Right atrium auricular region (tissue), 2 donors: ENCODE measurements at places on chromosomes 13 and 19.
A peak's percentile ranks its signal among the peaks of the same experiment; 100 is the strongest.

GRCh38 chr13:44507639-44508038 lies 68.5 kb downstream of the TSC22D1 start:
- no peak overlapping the region for H3K27ac ChIP-seq
- H3K4me3 ChIP-seq: no peak overlapping the region
- DNase-seq: no peak

GRCh38 chr13:110328573-110328972 lies 21.5 kb downstream of the COL4A2 start:
- no peak for DNase-seq
- no peaks in the 10 kb centered on the region for H3K27me3 ChIP-seq
- H3K36me3 ChIP-seq: no peaks in the 10 kb centered on the region
- no peak overlapping the region for H3K4me3 ChIP-seq

GRCh38 chr19:29694161-29694560 lies 20.9 kb downstream of the C19orf12 start:
- no peak overlapping the region for H3K27ac ChIP-seq
- no peaks in the 10 kb centered on the region for H3K27me3 ChIP-seq
- no peak overlapping the region for H3K4me3 ChIP-seq

DNA sequence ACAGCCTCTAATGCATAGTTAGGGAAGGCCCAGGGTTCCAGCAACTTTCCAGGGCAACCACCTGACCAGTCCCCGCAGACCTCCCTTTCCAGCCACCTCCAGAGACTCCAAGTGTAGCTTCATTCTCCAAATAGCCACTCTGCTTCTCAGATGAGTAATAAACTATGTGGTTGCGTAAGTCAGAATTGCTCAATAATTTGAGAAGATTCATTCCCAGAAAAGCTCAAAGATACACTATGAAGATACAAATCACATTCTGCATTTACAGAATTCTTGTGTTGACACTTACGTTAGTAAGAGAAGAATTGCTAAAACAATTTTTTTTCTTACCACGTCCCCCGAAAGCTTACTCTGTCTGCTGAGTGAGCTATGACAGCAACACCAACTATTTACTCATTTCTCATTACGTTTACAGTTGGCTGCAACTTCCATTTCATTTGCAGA lies 8.2 kb upstream of the LATS2 start:
- H3K27ac ChIP-seq: peak overlapping the region; percentile 48
- H3K36me3 ChIP-seq: no peaks in the 10 kb centered on the region
- peaks cover 5% of the 10 kb centered on the region for H3K4me1 ChIP-seq
- no peak for DNase-seq

DNA sequence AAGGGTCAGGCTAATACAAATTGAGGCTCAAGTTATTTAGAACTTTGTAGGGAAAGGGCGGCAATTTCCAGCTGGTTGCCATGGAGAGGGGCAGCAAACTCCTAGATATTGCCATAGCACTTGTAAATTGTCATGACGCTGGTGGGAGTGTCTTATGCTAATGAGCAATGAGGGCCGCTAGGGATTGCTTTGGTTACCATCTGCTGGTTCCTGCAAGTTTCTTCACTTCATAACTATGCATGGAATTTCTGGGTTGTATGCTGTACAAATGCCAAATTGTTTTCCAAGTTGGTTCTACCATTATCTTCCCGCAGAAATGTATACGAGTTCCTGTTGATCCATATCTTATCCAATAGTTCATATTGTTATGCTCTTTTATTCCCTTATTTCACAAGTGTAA lies 1339.4 kb downstream of the EFNB2 start:
- H3K4me3 ChIP-seq: no peak overlapping the region
- H3K4me1 ChIP-seq: no peaks in the 10 kb centered on the region
- H3K36me3 ChIP-seq: no peaks in the 10 kb centered on the region
- H3K27me3 ChIP-seq: no peaks in the 10 kb centered on the region
- H3K27ac ChIP-seq: no peak overlapping the region
- no peak for DNase-seq

GRCh38 chr13:91368101-91368500 lies 20.6 kb downstream of the MIR17HG start:
- no peaks in the 10 kb centered on the region for H3K27me3 ChIP-seq
- no peaks in the 10 kb centered on the region for H3K4me1 ChIP-seq
- no peak overlapping the region for H3K27ac ChIP-seq
- H3K4me3 ChIP-seq: no peak overlapping the region

DNA sequence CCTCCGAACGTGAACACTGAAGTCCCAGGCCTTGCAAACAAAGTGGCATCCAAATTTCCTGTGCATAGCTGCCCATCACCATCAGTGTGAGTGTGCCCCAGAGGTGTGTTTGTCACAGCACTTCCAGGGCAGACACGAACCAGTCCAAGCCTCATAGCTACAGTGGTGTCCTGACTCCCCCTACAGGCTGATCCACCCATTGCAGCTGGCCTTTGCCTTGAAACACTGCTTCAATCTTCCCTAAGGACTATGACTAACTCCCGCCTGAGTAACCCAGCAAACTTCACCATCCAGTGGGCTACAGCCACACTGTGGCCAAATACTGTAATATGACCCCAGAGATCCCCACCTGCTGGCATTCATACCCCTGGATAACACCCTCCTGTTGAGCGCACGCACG lies 3.9 kb downstream of the ZNF266 start:
- peaks cover 32% of the 10 kb centered on the region for H3K36me3 ChIP-seq
- no peak for DNase-seq
- H3K27me3 ChIP-seq: no peaks in the 10 kb centered on the region
- no peaks in the 10 kb centered on the region for H3K4me1 ChIP-seq
- no peak overlapping the region for H3K27ac ChIP-seq
